ENCODE measurements at places on chromosomes 16 and 17.

GRCh38 chr17:77471984-77472461 lies 331.3 kb downstream of the SEC14L1 start:
- peak; percentile 70 for DNase-seq

DNA sequence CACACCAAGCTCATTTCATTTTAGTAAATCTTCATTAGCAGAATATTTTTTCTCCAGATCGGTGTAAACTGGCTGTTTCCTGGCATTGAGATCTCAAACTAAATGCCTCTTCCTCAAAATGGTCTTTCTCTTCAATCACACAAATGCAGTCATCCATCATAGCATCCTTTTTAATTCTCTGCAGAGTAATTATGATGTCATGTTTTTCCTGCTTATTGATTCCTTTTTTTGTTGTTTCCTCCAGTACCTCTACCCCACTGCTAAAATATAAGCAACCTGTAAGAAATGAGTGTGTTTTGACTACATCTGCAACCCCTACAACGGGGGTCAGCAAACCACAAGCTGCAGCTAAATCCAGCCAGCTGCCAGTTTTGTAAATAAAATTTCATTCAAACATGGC lies 65.6 kb upstream of the TOM1L1 start:
- no peak for DNase-seq

DNA sequence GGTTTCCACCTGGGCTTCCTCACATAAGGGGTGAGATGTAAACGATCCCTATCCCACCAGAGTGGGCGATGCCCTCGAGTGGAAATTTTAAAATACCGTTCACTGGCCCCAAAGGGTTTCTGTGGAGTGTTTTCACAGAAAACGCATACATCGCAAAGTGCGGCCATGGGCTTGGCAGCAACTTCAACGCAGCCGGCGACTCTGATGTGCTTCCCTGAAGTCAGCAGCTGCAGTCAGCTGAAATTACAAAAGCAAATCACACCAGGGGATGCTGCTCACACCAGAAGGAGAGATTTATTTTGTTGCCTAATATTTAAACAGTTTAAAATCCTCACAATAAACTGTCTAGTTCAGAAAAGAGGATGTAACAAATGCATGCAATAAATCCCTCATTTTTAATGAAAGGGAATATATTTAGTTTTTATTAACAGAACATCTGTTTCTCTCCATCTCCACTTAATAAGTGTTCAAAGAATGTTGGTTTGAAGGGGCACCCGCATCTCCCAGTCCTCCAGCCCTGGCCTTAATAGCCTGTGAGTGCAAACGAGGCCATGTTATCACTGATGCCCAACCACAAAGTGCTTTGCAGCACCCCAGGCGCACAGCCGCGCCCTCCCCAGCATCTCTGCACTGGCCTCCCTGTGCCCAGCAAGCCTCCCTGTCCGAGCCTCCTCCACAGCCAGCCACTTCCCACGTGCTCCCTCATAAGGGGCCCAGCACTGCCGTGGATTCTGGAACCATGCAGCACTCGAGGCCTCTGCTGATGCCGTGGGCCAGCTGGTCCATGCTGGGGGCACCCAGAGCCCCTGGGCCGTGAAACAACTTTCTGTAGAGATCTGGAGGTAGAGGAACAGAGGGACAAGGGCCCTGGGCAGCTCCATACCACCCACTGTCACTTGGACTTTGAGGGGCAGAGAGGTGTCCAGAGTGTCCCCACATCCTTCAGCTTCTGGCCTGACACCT lies 17.3 kb upstream of the XYLT2 start:
- peak; percentile 38 for DNase-seq

DNA sequence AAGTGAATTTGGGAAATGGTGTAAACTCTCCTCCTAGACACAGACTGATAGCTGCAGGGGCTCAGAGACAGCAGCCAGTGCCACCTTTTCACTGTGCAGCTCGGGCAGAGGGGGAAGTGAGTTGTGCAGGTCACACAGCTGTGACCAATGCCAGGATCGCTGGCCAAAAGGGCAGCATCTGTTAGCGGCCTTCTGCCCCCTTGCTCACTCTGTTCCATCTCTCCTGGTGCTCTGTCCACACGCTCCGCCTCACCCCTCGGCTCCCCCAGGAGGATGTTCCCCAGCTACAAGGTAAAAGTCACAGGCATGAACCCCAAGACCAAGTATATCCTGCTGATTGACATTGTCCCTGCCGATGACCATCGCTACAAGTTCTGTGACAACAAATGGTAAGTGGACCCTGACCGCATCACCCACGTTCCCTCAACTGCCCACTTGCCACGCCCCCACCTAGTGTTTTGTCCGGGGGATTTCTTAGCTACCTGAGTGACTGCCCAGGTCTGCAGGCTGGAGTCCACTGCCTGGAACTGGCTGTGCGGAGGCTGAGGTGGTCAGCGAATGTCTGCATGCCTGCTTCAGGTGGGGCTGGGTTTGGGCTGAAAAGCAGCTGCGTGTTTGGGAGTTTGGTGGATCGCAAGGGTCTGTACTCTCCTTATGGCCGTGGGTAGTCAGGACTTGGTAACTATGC lies 13.5 kb downstream of the TBX4 start:
- no peak for DNase-seq

DNA sequence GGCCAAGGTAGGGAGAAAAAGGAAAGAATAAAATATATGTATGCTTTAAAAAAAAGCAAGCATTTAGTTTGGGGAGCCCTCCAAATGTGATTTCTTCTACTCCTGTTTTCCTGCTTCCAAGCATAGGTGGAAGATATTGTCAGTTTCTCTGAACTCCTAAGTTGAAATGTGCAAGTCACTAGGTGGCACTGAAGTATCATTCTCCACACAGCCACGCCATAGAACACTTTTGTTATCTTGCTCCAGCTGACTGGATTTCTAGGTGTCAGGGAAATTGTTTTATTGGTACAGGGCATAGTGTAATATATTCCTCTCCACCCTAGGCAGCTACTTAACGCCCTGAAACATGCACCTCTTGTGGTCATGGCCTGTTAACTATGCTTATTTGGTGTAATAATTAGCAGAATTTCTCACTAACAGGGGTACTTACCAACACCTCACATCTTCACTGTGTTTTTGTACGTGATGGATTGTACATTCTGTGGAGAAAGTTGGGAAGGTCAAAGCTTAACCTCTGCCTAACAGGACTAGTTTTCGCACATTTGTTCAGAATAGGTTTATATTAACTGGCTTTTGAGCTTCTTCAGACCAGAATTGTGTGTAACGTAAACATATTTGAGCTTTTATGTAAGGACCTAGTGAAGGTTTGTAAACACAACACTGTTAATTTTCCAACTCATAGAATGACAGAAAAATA lies 69.3 kb downstream of the FTO start:
- DNase-seq = peak; percentile 62

- DNase-seq = no peak
Observed at GRCh38 chr16:51157698-51158097, 6.6 kb upstream of the SALL1 start.

- no peak for DNase-seq
Observed at GRCh38 chr17:9598661-9599060, 22.2 kb downstream of the CFAP52 start.

DNA sequence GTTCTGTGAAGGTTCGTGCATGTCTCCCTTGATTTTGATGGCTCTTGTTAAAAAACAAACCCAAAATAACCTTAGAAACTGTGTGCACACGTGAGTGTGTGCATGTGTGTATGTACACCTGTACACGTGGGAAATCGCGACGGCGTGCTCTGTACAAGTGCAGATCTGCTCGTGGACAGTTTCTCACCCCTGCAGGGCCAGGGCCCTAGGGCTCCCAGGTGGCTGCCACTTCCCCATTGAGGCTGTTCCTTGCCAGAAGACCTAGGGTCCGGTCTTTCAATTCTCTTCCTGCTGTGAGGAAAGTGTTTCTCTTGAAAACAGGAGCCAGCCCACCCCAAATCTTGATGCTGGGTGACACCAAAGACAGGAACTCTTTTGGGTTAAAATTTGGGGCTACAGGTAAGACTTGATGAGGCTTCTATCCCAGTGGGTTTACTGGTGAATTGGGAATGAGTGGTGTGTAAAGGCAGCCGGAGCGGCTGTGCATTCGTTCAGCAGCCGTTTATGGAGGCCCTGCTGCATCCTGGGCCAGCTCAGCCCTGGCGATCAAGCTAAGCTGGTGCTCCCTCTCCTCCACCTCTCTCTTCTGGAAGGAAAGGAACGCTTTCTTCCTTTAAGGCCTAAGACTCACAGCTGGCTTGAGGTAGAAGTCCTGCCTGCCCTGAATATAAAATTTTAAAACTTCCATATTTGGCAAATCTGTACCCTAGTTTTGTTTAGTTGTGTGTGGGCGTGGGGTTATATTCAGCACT lies 137.9 kb downstream of the CLEC16A start:
- no peak for DNase-seq

- peak; percentile 45 for DNase-seq
Observed at GRCh38 chr17:79844869-79845600, 5.8 kb upstream of the CBX4 start.

DNA sequence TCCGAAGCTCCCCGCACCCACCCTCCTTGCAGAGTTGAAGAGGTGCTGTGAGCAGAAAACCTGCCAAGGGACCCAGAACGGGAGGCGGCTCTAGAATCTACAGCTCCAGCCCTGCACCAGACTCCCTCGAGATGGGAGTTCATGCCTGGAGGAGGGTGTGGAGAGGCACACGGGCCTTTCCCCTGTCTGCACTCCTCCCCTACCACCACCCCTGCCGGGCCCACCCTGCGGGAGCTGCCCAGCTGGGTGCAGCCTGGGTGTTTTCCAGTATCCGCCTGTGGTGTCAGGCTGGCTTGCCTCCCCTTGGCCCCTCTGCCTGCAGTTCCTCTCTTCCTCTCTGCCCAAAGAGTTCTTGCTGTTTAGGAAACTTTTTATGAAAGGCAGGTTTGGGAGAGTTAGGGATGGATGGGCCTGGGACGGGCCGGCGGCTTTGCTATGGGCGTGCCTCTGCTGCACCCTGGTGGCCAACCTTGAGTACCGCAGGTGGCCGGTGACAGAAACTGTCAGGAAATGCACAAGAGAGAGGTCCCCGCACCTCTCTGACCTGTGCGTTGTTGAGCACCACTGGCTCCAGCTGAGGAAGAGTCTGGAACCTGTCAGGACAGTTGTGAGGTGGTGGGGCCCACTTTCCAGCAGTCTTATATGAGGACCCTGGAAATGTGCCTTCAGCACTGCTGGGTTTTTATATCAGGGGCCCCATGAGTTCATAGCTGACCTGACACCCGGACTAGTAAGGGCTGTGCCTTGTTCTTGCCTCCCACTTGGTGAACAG lies 354.1 kb downstream of the SEC14L1 start:
- DNase-seq = peak; percentile 54

GRCh38 chr16:72604375-72604774 lies 432.4 kb upstream of the PMFBP1 start:
- no peak for DNase-seq

GRCh38 chr17:48928876-48929811 lies 15.5 kb downstream of the SNF8 start:
- no peak for DNase-seq

DNA sequence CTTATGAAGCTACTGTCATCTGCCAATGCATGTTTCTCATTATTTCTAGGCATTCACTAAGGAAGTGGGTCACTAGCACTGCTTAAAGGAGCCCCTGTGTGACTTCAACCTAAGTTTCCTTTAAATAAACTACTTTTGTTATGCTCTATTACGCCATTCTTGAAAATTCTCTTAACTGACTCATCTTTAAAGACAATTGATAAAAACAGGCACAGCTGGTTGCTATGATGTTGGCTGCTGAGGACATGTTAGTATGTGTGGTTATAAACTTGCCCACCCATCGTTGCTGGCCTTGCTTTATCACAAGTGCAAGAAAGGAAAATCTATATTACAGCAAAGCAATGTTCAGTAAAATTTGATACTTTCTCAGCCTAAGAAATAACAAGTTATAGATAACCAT lies 75.8 kb upstream of the CNTNAP4 start:
- no peak for DNase-seq

GRCh38 chr17:21194703-21195102 lies 19.3 kb downstream of the TMEM11 start:
- DNase-seq = peak; percentile 26

GRCh38 chr16:85047867-85048455 lies 20.4 kb downstream of the KIAA0513 start:
- DNase-seq = no peak

DNA sequence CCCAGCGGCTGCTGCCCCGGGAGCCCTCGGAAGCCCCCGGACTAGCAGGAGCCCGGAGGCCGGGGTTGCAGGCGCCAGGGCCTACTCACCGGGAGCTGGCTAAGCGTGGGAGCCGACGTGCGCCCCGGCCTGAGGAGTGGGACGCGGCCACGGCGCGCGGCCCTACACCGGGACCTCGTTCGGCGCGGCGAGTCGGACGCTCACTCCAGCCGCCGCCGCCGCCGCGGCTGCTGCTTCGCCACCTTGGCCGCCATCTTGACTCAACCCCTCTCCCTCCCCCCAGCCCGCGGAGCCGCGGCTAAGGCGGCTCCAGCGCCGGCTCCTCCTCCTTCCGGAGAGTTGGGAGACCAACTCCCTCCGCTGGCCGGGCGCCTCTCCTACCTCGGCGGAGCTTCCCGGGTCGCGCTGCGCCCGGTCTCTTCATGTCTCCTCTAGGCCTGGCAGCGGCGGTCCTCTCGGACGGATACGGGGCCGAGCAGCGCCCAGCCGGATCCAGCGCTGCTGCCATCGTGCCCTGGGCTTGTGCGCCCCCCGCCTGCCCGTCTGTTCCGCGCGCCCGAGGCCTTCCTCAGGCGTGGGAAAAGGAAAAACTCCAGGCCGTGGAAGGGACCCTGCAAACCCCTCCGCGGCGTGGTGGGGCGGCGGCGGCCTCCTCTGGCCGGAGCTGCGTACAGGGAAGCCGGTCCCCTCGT lies at the start of gene NCOR1:
TSS of gene NCOR1 (minus strand) at position 262 of the 692 bp plus-strand sequence. CDS start 20,965 bp downstream, outside the sequence.
- peak; percentile 87 for DNase-seq

DNA sequence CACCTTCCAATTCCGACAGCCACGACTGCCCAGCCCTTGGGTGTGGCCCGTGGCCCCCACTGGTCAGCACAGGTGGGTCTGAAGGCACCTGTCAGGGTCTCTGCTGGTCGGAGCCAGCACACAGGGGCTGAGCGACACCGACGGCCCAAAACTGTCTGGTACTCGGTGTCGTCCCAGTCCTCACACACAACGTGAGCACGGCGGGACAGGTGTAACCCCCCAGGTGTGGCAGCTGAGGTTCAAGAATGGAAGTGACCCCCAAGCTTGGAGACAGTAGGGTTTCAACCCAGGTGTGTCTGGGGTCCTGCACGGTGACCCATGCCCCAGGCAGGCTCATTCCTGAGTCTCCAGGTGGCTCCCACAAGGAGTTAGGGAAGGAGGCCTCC lies 1.0 kb downstream of the GALNS start:
- no peak for DNase-seq

GRCh38 chr16:69363281-69363717 lies 11.7 kb upstream of the TMED6 start:
- no peak for DNase-seq

DNA sequence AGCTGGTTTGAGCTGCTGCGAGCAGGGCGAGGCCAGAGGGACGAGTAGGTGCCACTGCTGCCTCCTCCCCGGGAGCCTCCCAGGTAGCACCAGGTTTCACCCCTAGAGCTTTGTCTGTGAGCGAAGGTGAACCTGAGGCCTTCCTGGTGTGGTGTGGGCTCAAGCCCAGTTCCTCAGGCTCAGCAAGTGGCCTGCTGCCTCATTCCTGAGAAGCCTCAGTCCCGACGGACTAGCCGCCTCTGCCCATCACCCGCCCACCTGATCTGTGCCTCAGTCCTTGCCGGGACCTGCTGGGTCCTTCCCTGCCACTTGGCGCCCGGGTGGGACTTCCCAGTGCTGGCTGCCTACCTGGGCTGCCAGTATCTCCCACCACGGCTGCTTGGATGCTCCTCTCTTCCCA lies 1.7 kb downstream of the NLRC3 start:
- DNase-seq = no peak

- no peak for DNase-seq
Observed at GRCh38 chr16:55672471-55672870, 16.7 kb downstream of the SLC6A2 start.

All from NCI-H345 (cell line).